ENCODE measurements at places on chromosomes 1 and 21. TPM values are rescaled to one million over a fixed set of nuclear protein-coding genes. Genes with fewer than 3 reads are reported as not detected.

The DMRTA2 gene
- total RNA-seq: not detected

The KIF26B gene
- 2.6 TPM for total RNA-seq

The GBP6 gene
- not detected for total RNA-seq

The ARHGEF11 gene
- total RNA-seq: 15.8 TPM

The FCER1A gene
- total RNA-seq: not detected

The PRR9 gene
- not detected for total RNA-seq

The SLC45A3 gene
- 6.8 TPM for total RNA-seq
